ENCODE measurements at places on chromosomes 3 and 15.

- H3K4me3 ChIP-seq: peak overlapping the region; percentile 46
- H3K27me3 ChIP-seq: peaks cover 1% of the 10 kb centered on the region
- peak overlapping the region; percentile 98 for H3K27ac ChIP-seq
- no peaks in the 10 kb centered on the region for H3K36me3 ChIP-seq
Observed at GRCh38 chr15:58330741-58331559, 100.8 kb upstream of the LIPC start.

DNA sequence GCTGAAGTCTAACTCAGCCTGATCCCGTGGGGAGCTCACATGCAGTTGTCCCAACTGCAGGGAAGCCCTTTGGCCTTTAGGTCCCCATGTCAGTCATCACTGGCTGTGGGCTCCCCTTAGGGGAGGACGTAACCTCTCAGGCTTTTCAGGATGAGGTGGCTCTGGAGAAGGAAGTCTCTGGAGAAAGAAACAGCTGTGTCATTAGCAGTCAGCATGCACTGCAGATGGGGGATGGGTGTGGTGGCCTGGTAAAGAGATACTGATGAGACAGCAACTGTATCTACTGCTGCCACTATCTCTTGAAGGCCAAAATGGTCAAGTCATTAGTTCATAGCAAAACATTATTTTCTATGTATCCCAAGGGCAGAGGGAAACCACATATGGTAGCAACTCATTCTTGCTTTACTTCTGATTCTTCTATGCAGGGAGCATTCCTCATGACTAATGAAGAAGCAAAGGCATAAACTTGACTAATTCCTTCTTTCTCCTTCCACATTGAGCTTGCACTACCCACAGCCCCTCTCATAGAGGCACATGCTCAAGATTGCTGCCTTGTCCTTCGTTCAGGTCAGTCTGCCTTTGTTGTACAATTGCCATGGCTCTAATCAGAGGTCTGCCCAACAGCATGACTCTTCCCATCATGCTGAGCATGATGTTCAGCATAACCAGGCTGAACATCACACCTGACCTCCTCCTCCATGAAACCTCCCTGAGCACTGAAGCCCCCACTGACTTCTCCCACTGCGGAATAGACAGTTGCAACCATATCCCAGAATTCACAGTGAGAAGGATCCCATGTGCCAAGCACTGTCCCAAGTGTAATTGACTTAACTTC is 47.8 kb upstream of the TMEM158 start:
- no peak for DNase-seq
- H3K36me3 ChIP-seq: no peaks in the 10 kb centered on the region
- no peaks in the 10 kb centered on the region for H3K4me1 ChIP-seq
- no peak overlapping the region for H3K4me3 ChIP-seq
- no peak overlapping the region for H3K27ac ChIP-seq

GRCh38 chr3:51338632-51339031 is 46.5 kb upstream of the MANF start:
- H3K36me3 ChIP-seq: no peaks in the 10 kb centered on the region
- H3K4me3 ChIP-seq: no peak overlapping the region
- no peak overlapping the region for H3K27ac ChIP-seq
- no peaks in the 10 kb centered on the region for H3K27me3 ChIP-seq
- H3K4me1 ChIP-seq: peaks cover 25% of the 10 kb centered on the region

- DNase-seq: no peak
- no peaks in the 10 kb centered on the region for H3K27me3 ChIP-seq
- H3K36me3 ChIP-seq: peaks cover 43% of the 10 kb centered on the region
- peak overlapping the region; percentile 45 for H3K27ac ChIP-seq
- H3K4me3 ChIP-seq: no peak overlapping the region
Observed at GRCh38 chr3:182957676-182958266, 22.6 kb downstream of the DCUN1D1 start.

DNA sequence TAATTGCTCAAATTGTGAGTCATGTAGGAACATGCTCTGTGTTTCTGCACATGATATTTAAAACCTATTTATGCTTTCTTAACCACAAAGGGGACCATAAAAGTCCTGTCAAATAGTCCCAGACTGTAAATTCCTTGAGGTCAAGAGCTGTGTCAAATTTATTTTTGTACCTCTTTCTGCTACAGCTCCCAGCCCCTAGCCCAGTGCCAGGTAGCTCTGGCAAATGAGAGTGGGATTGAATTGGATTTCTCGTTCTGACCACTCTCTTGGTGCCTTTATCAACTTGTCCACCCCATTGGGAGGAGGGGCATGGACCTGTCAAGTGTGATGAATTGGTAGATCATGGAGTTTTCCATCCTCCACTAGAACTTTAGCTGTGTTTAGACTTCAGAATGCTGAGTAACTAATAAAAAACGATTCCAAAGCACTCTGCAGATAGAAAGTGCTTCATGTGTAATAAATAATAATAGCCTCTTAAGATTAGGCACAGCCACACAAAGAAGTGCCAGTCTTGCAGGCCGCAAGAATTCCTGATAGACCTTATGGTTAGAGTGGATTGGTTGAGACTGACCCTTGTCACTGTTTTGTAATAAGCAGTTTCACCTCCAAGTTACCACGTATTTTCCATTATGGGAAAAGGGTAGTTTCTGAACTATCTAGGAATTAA is 120.4 kb downstream of the LPP start:
- H3K36me3 ChIP-seq: peaks cover 7% of the 10 kb centered on the region
- no peak for DNase-seq
- no peak overlapping the region for H3K4me3 ChIP-seq
- peaks cover 76% of the 10 kb centered on the region for H3K4me1 ChIP-seq

DNA sequence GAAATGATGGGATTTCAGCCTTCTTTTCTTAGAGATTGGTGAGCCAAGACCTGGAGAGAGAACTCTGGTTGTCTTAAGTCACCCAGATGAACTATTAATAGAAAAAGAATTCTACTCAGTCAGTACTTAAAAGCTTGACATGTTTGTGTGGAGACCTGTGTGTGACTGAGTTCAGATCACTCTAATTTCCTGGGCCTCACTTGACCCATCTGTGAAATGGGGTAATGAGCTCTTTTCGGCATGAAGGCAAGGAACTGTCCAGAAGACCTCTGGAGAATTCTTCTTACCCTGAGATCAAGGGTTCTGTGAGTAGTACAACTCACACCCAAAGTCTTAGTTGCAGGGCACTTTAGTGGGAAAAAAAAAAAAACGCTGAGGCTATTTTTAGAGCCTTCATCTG is 92.9 kb downstream of the LPP start:
- no peak overlapping the region for H3K27ac ChIP-seq
- DNase-seq: no peak
- H3K4me1 ChIP-seq: peaks cover 58% of the 10 kb centered on the region

- H3K4me1 ChIP-seq: peaks cover 21% of the 10 kb centered on the region
- no peaks in the 10 kb centered on the region for H3K36me3 ChIP-seq
- H3K4me3 ChIP-seq: no peak overlapping the region
- peaks cover 12% of the 10 kb centered on the region for H3K27me3 ChIP-seq
Observed at GRCh38 chr3:194326192-194326967, 24.7 kb downstream of the CPN2 start.

DNA sequence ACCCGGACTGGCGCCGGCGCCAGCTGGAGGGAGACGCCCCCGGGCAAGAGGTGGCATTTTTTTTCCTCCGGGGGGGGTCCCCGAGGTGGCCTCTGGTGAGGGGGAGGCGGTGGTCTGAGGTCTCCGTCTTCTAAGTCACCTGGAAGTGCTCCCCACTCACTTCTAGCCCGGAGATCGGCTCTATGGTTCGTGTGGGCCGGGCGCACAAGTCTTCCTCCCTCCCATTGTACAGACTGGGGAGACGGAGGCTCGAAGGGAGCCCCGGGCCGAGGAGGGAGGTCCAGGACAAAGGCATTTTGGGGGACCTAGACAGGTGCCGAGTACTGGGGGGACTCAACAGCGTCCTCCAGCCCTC is 4.4 kb downstream of the GATA2 start:
- no peaks in the 10 kb centered on the region for H3K36me3 ChIP-seq
- H3K4me1 ChIP-seq: peaks cover 34% of the 10 kb centered on the region
- no peak overlapping the region for H3K27ac ChIP-seq
- no peak for DNase-seq
- peaks cover 45% of the 10 kb centered on the region for H3K27me3 ChIP-seq
- peak overlapping the region; percentile 48 for H3K4me3 ChIP-seq

All from osteocyte (in vitro differentiated cells).